Dorsolateral prefrontal cortex (tissue), 122 donors: ENCODE measurements at places on chromosomes 11 and 22. TPM values are rescaled to one million over a fixed set of nuclear protein-coding genes. Genes with fewer than 3 reads are reported as not detected.

GRCh38 chr11:57358543-57358961 is 20.4 kb downstream of the P2RX3 start:
- no peak for DNase-seq

GRCh38 chr11:89293965-89294679 is 116.4 kb downstream of the TYR start:
- no peak for DNase-seq

ADAMTS15 gene
- 0.89 TPM for total RNA-seq

RFPL1 gene
- not detected for total RNA-seq

CNIH2 gene
- 54.8 TPM for total RNA-seq

- DNase-seq, result no peak
Measured at GRCh38 chr11:27721264-27722116, 21.2 kb upstream of the BDNF start.

- DNase-seq, result no peak
Measured at GRCh38 chr22:44175676-44176075, 5.0 kb upstream of the PARVG start.

ANKK1 gene
- 0.41 TPM for total RNA-seq

DNA sequence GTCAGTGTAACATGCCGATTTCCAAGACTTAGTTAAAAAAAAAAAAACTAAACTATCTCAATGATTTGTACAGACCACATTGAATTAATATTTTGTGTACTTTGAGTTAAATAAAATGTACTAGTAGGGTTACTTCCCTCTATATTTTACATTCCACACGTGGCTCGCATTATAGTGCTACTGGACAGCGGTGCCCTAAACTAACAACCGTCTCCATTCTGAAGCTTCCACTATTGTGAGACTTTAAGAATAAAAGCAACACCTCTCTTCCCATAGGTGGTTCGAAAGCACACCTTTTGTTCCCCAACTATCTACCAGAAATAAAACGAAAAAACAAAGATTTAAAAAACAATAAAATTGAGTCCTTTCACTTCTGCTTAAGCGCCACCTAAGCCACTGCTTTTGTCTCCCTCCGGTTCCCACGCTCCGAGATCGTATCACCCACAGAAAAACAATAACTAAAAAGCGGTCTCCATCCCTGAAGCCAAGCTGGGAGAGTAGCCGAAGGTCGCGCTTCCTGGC is 380 bp upstream of the TTC17 start:
- no peak for DNase-seq

DNA sequence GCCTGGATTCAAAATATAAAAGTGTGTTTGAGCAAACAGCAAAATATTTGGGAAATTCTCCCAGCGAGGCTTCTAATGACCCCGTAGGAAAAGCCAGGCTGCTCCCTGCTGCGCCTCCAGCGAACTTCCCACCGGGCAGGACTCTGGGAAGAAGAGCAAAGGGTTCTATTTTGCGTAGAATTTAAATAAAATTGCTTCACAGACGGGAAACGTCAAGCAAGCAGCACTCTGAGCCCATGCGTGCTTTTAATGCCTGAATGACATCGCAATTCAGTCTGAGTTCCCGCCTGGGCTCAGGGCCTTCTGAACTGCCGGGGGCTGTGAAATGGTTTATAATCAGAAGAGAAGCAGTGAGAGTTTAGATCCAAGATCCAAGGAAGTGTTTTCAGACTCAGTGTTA is 775.1 kb downstream of the BRD1 start:
- no peak for DNase-seq

DNA sequence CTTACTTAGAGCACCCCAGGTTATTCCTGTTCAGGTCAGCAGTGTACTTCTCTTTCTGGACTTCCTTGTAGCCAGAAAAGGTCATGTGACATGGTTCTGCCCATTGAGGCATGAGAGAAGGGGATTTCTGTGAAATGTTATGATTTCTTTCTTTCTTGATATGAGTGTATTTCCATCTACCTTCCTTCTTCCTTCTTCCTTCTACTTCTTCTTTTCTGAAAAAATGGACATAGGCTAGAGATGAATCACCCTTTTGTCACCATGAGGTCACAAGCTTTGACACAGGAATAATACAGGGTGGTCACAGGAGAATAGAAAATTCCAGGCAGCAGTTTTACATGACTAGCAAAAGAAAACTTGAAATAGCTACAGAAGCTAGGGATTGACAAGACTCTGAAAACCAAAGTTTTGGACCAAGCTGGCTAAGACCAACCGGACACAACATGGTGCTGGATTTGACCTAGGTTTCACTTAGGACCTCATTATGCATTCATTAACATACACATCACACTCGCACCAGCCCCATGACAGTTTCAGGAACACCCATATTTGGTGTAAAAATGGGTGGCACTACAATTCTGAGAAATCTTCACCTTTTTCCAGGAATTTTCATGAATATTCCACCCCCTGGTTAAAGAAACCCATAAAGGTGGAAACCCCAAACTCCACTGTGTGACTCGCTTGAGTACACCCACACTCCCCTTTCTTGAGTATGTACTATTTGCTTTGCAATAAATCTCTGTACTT is 21.2 kb upstream of the MAP6 start:
- DNase-seq, result no peak

- no peak for DNase-seq
Measured at GRCh38 chr22:33812360-33812977, 107.8 kb downstream of the LARGE1 start.

- DNase-seq, result no peak
Measured at GRCh38 chr11:70036971-70037882, 40.9 kb upstream of the ANO1 start.

CNGA4 gene
- 1.3 TPM for total RNA-seq

- DNase-seq, result no peak
Measured at GRCh38 chr11:12238420-12238819, 128.0 kb downstream of the MICAL2 start.

- DNase-seq, result no peak
Measured at GRCh38 chr11:11478687-11479086, 125.6 kb upstream of the CSNK2A3 start.

GRCh38 chr11:108871152-108871551 is 206.3 kb downstream of the DDX10 start:
- no peak for DNase-seq

MYO7A gene
- 6.0 TPM for total RNA-seq

DNA sequence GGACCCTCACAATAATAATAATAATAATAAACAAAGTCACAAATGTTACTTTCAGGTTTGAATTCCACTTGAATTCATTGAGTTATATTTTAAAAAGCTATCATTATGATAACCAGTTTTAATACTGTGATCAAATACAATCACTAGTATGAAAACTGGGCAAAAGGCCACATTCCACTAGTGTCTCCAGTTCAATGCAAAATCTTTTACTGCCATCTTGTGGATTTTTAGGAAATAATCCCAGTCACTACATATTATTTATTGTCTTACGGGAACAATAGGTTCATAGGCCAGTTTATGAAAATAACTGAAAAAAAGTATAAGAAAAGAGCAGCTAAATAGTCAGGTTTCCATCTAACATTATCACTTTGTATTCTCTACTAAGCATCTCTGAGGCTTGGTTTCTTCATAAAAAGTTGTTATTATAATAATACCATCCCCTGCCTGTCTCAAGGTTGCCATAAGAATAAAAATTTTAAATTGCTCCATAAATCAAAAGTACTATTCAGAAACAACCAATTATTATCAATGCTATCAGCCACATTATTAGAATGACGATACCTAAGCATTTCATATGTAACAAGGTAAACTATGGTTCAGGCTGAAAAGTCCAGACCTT is 533.9 kb upstream of the CCDC90B start:
- no peak for DNase-seq

TRIM48 gene
- total RNA-seq, result not detected

- DNase-seq, result no peak
Measured at GRCh38 chr11:9982127-9982795, 311.8 kb downstream of the SBF2 start.
